B cell (primary cell): ENCODE measurements at places on chromosomes 7 and 10.

- DNase-seq, result no peak
Observed at GRCh38 chr10:123356799-123357198, 202.6 kb downstream of the BUB3 start.

GRCh38 chr7:28626624-28627262, 214.4 kb downstream of the CREB5 start:
- peak; percentile 45 for DNase-seq

DNA sequence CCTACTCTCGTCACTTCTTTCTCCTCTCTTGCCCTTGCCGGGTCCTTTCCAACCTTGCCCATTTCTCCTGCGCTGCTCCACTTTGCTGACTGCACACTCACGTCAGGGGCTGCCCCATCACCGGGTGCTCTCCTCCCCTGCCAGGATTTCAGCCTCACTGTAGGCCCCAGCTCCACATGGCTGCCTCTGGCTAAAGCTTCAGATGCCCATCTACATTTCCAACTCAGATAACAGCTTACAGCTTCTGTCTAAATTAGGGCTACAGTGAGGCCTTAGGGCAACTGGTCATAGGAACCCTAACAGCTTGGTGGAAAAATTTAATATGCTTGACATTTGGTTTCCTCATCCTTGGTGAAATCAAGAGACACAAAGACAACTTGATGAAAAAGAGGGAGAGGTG, 25.9 kb downstream of the C10orf120 start:
- DNase-seq, result no peak

DNA sequence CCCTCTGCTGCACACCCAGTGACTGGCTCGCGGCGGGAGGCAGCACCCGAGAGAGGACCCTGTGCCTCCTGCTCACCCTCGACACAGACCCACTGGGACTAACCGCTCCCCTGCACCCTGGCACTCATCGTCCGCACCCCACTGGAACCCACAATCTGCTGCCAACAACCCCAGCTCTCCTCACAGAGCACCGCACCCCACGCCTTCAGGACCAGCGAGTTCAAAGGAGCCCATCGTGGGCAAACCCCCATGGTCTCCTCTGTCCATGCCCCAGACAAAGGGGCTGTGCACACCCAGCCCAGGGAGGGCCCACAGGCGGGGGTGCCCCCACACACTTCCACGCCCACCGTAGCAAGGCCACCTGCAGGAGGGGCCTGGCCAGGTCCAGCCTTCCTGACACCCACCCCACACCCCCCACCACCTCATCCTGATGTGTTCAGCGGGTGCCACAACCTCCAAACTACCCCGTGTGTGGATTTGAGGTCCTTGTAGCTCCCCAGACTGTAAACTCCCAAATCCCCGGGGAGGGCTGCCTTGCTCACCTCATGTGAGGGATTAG, 14.0 kb downstream of the RASGEF1A start:
- no peak for DNase-seq

DNA sequence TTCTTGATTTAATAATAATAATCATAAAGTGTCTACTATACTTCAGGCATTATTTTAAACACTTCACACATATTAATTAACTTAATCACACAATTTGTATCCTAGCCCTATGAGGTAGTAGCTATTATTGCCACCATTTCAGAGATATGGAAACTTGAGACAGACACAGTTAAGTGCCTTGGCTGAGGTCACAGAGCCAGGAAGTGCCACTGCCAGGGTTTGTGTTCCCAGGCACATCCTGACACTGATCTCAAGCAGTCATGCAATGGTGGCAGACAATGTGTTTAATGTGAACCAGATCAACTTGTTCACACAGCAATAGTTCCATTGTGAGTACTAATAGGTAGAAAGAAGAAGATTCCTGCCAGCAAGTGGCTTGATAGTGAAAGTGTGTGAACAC, 666.0 kb downstream of the SUGCT start:
- DNase-seq, result no peak

DNA sequence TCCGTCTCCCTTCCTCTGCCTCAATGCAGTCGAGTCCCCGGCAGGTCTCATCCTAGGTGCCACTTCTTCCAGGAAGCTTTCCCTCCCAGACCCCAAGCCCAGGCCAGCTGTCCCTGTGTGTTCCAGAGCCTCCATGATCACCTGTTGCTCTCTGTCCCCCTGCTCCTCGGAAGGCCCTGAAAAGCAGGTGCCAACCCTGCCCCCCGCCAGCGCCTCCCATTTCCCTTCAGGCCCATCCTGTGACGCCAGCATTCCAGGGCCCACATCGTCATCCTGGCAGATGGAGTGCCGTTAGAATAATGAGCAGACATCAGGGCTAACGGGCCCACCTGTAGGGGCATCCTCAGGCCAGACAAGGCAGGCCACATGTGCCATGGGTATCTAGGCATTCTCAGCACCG, 253.0 kb upstream of the PPP2R2D start:
- DNase-seq, result no peak

- DNase-seq, result no peak
Observed at GRCh38 chr7:80288175-80289122, 153.8 kb downstream of the GNAI1 start.

DNA sequence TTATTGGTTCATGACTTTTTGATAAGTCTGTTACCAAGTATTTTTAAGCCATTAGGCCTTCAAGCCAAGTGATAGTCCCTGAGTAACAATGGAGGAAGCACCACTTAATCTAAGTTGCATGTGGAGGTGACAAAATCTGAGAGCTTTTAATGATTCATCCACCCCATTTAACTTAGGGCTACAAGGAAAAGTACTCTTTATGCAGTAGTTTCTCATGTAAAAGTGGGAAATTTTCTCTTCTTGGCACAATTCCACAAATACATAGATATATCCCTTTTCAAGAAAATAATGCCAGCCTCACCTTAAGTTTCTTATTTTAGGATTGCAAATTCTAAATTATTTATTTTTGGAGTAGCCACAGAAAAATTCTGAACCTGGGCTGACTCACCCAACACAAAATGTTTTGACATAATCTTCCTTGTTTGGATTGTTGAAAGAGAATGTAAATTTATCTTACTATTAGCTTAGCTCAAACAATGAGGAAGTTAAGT, 85.7 kb downstream of the SUGCT start:
- DNase-seq, result no peak

DNA sequence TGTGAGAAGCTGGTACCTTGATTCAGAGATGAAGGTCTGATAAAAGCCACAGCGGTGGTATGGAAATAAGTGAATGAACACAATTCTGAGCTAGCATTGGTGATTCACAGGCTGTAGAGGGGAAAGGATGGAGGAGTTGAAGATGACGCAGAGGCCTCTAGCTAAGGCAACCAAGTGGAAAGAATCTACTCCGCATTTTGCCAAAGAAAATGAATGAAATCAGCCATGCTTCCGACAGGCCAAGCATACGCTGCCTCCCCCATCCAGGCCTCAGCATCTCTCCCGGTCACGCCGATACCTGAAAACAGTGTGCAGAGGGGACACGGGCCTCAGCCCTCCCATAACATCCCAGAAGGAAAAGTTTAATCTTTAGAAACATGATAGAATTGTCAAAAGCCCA, 124.3 kb upstream of the UNC5B start:
- no peak for DNase-seq

GRCh38 chr7:112130729-112131410, 75.3 kb downstream of the DOCK4 start:
- no peak for DNase-seq

DNA sequence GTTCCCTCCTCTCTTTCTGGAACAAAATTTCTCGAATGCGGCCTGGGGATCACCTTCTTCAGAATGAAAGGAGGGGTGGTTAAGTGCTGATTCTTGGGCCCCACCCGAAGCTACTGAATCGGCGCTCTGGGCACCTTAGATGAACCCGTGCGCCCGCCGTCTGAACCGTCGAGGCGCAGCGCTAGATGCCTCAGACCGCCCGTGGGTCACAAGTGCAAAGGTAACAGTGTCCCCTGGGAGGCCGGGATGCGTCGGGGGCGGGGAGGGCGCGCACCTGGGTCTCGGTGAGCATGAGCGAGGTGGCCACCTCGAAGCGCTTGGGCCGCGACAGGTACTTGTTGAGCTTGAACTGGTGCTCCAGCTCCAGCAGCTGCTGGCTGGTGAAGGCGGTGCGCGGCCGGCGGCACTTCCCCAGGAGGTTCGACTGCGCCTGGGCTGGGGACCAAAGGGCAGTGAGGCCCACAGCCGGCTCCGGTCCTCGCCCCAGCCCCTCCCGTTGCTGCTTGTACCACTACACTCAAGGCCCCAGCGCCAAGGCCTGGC, 4.2 kb downstream of the MNX1 start:
- DNase-seq, result peak; percentile 35

DNA sequence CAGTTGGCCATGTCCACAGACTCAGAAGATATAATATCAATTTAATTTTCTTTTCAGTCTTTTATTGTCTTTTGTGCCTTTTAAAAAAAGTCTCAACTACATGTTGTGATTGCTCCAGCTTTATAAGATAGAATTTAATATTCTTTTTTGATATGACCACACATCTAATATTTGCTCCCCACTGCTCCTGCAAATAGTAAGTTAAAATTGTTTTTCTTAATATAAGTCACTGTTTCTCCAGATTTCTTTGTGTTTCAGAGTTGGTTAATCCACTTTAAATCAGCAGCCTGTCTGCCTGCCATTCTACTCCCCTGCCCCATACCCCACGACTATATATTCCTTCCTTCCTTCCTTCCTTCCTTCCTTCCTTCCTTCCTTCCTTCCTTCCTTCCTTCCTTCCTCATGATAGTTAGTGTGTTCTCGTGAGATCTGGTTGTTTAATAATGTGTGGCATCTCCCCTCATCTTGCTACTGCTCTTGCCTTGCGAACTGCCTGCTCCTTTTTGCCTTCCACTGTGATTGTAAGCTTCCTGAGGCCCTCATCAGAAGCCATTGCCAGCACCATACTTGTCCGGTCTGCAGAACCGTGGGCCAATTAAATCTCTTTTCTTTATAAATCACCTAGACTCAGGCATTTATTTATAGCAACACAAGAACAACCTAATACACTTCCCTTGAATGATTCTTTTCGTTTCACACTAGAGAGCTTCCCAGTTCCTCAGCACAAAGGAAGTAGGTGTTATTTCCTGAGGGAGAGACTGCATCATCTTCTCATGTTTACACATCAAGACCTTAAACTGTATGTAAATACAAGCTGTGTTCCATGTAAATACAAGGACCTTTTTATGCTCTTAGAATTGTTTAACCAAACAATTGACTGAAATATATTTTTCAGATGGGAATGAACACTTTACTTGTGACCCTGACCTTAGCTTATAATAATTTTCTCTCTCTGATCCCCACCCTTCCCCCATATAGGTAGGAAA, 24.5 kb downstream of the TAS2R16 start:
- no peak for DNase-seq

- peak; percentile 58 for DNase-seq
Observed at GRCh38 chr10:119370111-119370741, 162.9 kb downstream of the GRK5 start.

DNA sequence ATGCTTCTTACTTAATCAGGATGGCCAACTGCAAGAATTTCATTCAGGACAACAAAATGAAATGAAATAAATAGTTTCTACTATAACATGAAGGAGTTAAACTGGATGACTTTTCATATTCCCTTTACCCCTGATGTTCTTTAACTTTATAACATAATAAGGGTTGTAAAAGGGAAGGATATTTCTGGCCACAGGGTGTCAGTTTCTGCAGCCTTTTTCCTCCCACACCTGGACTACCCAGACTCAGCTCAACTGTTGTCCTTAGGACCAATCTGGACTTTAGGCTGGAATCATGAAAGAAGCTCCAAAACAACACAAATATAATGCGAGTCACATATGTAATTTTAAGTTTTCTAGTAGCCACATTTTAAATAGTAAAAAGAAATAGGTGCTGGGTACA, 43.4 kb downstream of the PRPS1L1 start:
- DNase-seq, result no peak
